ENCODE measurements at places on chromosomes 4 and X.

DNA sequence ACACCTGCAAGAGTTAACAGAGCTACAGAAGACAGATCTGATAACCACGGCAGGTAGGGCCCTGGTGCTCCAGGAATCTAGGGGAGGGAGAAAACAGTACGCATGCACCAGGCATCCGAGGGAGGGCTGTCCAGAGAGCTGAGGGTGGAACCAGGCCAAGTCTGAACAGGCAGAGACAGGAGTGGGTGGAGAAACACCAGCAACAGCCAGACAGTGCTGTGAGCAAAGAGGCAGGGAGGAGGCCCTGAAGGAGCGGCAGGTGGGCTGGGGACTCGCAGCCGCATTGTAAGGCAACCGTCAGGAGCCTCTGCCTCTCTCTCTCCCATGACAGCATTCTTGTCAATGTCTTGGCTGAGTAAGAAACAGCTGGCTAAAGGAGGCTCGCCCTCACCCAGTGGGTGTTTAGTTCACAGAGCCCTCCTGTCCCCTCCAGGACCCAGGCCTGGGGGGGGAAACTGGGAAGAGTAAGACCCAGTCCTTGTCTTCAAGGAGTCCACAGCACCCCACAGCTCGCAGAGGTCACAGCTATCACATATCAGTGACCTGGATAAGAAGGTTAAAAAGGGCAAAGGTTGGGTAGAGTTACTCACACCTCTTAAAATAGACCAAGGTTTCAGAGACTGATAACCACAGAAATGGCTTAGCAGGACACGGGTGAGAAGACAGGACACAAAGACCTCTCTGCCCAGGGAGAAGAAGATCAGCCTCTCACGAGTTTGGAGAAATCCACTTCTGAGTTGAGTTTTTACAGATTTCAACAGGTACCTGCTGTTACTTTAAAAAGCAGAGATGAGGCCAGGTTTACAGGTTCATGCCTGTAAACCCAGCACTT lies 10.5 kb downstream of the ACSL1 start:
- DNase-seq = no peak

GRCh38 chr4:78667325-78667724 lies 108.8 kb upstream of the BMP2K start:
- DNase-seq = no peak

- no peak for DNase-seq
These were observed 36.6 kb upstream of the PDK3 start for GRCh38 chrX:24428516-24428915.

GRCh38 chr4:85028910-85029309 lies 62.4 kb upstream of the WDFY3 start:
- DNase-seq = no peak

- DNase-seq = peak; percentile 18
These were observed 5.1 kb upstream of the GABRQ start for GRCh38 chrX:152632445-152633097.

DNA sequence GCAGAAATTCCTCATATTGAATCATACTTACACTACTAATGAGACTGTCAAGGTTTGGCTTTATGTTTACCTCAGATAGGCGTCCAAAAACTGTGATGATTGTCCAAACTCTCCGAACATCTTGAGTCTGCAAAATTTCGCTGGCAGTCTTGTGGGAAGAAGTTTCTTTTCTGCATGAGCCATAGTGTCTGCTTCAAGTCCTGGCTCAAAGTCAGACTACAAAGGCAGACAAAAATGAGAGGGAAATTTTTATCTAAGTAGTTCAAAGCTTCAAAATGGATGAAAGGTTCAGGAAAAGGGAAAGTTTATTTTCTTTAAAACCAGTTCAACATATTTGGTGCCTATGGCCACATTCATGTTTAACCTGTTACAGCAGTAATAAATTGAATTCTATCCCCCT lies 40.7 kb downstream of the PALLD start:
- no peak for DNase-seq

DNA sequence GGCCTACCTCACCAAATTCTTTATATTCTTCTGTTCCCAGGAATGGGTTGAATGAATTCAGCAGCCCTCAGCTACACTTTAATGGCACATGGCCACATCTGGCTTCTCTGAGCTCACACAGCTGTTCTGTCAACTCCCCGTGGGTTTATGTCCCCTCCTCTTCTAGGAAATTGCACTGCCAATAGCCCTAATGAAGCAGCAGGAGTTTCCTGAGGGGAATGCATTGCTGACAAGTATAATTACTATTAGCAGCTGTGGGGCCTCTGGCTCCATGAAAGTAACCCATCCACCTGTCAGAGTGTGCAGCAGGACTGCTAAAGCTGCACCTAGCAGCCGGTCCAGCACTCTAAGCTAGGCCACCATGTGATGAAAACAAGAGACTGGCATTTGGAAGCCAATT lies 50.3 kb downstream of the FTHL17 start:
- no peak for DNase-seq

Data from stimulated activated CD4-positive, alpha-beta T cell treated with anti-CD3 and anti-CD28 coated beads, Interleukin-1b, Interleukin-23, amount 100 ng/mL, for 4 hours (primary cell).